Gastrocnemius medialis (tissue), 4 donors: ENCODE measurements at places on chromosomes 12 and 14. TPM values are rescaled to one million over a fixed set of nuclear protein-coding genes. Genes with fewer than 3 reads are reported as not detected.

The SLC5A8 gene
- total RNA-seq: not detected

The NPFF gene
- total RNA-seq: not detected

- DNase-seq: no peak
- H3K4me1 ChIP-seq: no peaks in the 10 kb centered on the region
- no peaks in the 10 kb centered on the region for H3K36me3 ChIP-seq
- H3K27ac ChIP-seq: no peak overlapping the region
- H3K4me3 ChIP-seq: no peak overlapping the region
These were observed 114.2 kb downstream of the BRMS1L start for GRCh38 chr14:35940291-35940690.

The RPGRIP1 gene
- total RNA-seq: not detected

DNA sequence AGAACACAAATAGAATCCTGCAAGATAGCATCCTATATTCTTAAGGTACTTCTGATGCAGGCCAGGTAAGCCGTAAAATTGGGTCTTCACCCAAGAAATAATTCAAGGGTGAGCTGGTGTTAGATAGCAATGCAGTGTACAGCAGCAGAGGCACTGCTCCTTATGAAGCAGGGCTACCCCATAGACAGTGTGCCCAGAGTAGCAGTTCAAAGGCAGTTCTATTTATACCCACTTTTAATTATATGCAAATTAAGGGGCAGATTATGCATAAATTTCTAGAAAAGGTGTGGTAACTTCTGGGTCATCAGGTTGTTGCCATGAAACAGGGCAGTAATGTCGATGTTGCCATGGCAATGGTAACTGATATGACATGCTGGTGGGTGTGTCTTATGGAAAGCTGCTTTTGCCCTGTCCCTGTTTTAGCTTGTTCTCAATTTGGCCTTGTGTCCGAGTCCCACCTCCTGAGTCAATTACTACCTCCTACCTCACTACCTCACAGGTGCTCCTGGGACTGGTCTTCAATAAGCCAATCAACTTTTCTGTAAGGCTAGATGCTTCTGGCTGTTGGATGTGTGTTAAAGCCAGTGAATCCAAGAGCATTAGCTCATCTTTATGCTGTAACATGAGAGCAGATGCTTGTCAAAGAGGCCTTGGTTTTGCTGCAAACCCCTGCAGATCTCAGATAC, 61.0 kb downstream of the PPM1A start:
- no peaks in the 10 kb centered on the region for H3K36me3 ChIP-seq
- DNase-seq: no peak
- H3K27ac ChIP-seq: no peak overlapping the region
- H3K27me3 ChIP-seq: no peaks in the 10 kb centered on the region

The FAM161B gene
- total RNA-seq: 7.7 TPM

GRCh38 chr14:35352274-35353233, 52.0 kb downstream of the NFKBIA start:
- DNase-seq: no peak
- H3K27ac ChIP-seq: peak overlapping the region; percentile 18
- no peaks in the 10 kb centered on the region for H3K4me1 ChIP-seq
- H3K27me3 ChIP-seq: no peaks in the 10 kb centered on the region
- no peak overlapping the region for H3K4me3 ChIP-seq

The SERPINA9 gene
- total RNA-seq: not detected

The TPH2 gene
- total RNA-seq: not detected

The ACSM4 gene
- total RNA-seq: not detected

DNA sequence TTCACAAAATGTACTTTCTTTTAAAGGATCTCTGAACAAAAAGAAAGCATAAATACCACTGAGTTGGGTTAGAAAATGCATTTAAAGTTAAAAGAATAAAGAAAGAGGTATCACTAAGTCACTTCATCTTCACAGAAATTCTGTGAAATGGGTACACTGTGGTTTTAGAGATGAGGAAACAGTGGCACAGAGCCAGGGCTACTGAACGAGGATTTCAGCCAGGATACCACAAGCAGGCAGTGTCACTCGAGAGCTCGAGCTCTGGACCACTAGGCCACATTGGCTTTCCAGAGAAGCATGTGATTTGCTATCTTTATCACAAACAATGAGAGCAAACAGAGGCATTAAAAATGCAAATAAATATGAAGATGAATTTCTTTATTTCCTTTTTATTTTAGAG, 51.0 kb downstream of the WDHD1 start:
- no peaks in the 10 kb centered on the region for H3K27me3 ChIP-seq
- no peaks in the 10 kb centered on the region for H3K4me1 ChIP-seq
- H3K4me3 ChIP-seq: no peak overlapping the region
- DNase-seq: no peak
